ENCODE measurements at places on chromosomes 4 and X.

- DNase-seq = no peak
These were observed 32.6 kb upstream of the PDE5A start for GRCh38 chr4:119661231-119661630.

DNA sequence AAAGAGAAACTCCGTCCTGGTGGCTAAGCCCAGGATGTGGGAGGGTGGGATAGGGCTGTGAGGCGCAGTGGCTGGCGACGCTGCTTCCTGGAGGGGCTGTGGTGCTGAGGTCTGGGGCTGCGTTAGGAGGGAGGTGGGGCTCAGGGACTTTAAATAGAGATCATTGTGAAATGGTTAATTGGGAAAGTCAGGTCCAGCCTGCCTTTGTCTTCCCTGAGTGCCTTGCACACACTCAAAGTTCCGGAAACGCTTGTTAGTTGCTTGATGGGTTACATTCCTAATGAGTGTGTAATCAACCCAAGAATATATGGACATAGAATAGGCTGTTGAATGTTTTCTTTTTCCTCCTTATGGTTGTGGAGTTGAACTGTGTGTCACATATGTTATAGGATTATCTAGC lies 55.7 kb upstream of the CLDN34 start:
- DNase-seq = no peak

- peak; percentile 89 for DNase-seq
These were observed at the start of gene MGST2 for GRCh38 chr4:139665690-139666529. TSS of gene MGST2 (plus strand) at chr4:139665819. CDS start at chr4:139666020, 201 bp downstream.

DNA sequence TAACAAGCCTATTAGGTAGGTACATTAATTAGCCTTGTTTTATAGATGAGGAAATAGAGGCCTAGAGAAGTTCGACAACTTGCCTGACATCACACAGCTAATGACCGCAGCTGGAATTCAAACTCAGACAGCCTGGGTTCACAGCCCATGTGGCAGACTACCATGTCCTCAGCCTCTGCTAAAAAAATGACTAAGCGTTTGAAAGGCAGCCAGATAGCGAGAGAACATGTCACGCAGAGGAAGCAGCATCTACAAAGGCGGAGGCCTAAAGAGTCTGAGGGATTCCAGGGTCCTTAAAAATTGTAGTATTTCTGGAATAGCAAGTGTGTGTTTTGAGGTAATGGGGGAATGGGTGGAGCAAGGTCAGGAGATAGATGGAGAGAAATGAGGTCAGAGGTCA lies 33.2 kb upstream of the BMP15 start:
- no peak for DNase-seq

- peak; percentile 18 for DNase-seq
These were observed 293.1 kb downstream of the CAMK2D start for GRCh38 chr4:113468165-113469022.

GRCh38 chr4:7701866-7702649 lies 237.6 kb downstream of the AFAP1 start:
- no peak for DNase-seq

- peak; percentile 75 for DNase-seq
These were observed 36.0 kb downstream of the GAB3 start for GRCh38 chrX:154714925-154715324.

DNA sequence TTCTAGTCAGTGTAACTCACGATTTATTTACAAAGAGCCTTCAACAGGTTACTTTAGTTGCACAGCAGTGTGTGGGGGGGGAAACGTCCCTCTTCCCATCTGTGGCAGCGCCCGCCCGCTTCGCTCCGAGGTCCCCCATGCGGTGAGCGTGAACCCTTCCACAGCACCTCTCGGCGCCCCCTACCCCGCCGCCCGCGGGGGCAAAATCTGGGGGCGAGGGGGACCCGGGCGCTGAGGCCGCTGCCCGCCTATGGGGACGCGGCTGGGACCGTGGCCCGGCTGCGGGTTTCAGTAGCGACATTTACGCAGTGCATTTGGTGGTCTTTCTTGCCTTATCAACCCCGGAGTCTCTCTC lies 6.4 kb downstream of the NKX6-1 start:
- DNase-seq = no peak

DNA sequence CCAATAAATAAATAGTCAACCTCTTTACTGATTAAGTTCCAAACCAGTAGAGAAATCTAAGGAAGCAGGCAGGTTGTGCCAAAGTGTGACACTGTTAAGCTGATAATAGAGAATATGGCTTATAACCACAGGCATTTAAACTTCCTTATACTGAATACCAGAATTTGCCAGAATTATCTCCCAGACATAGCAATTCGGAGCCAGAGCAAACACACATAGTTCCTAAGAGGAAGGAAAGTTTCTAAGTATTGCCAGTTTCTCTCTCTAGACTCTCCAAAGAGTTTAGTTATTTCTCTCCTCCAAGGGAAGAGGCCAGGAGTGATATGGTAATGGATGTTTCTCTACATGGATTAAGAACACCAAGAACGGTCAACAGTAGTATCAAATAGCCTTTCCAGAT lies 191.7 kb upstream of the CPEB2 start:
- DNase-seq = no peak

GRCh38 chr4:48779095-48779997 lies 733 bp downstream of the FRYL start:
- peak; percentile 76 for DNase-seq

DNA sequence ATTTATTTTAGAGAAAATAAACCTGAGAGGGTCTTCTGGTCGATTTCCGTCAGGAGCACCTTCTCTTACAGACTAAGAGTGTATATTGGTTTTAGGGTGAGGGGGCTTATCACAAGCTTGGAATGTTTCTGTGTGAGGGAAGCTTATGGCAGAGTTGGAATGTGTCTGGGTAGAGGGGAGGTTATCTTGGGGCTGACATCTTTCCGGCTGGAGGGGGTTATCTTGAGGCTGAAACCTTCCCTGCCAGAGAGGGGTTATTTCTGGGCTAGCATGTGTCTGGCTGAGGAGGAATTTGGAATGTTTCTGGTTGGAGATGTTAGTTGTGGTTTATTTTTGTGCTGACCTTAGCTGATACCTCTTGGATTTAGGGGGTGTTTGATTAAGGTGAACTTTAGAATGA lies 1312.1 kb downstream of the ADGRL3 start:
- DNase-seq = no peak

DNA sequence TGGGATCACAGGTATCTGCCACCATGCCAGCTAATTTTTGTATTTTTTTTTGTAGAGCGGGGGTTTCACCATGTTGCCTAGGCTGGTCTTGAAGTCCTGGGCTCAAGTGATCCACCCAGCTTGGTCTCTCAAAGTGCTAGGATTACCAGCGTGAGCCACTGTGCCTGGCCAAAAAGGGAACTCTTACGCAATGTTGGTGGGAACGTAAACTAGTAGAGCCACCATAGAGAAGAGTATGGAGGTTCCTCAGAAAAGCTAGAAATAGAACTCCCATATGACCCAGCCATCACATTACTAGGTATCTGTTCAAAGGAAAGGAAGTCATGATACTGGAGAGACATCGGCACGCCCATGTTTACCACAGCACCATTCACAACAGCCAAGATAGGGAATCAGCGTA lies 85.9 kb downstream of the PRKX start:
- no peak for DNase-seq

DNA sequence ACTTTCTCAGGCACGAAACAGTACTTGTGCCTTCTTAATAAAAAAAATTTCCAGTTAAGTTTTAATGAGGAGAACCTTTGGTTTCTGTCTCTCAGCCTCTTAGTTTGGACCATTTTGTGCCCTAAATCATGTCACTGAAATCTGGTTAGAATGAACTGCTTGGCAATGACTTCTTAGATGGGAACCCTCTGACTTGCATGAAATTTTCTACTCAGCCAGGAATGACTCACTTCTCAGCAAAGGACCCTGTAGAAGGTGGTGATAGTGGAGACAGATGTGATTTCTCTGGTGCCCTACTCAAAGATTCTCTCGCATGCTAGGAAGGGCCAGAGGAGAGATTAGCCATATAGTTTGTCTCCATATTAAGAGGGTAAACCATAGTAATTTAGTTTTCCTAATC lies 50.5 kb downstream of the RASL11B start:
- DNase-seq = no peak

- DNase-seq = no peak
These were observed 94.5 kb downstream of the AFF1 start for GRCh38 chr4:87029356-87029755.

DNA sequence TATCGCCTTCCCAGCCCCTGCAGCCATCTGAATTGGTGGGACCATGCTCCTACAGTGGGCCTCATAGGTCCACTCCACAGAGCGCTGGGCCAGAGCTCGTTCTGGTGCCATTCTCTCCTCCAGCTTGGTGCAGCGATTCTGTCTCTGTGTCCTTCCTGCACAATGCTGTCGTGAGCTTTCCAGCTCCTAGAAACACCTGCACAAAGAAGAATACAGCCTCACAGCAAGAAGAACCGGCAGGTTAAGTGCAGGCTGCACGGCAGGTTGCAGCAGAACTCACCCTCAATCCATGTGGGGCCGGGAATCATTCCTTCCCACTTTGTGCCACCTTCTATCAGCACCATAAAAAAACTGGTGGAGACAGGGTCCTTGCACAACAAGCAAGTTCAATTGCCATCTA lies 101.2 kb upstream of the ENPP6 start:
- DNase-seq = no peak

DNA sequence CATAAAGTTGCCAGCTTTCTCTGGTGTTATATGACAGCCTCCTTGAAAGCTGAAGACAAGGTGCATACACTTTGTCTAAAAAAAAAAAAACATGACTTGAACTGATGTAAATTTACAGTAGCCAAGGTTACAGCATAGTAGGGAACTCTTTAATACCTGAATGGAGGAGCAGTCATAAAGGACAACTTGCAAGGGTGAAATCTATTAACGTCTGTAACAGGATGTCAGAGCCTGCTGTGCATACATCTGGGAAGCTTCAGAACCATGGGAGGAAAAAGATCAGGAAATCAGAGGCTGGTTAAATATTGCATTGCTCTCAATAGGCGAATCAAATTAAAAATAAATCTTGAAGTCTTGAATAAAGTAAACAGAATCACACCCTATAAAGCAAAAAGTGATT lies 484.0 kb upstream of the CTSO start:
- no peak for DNase-seq

DNA sequence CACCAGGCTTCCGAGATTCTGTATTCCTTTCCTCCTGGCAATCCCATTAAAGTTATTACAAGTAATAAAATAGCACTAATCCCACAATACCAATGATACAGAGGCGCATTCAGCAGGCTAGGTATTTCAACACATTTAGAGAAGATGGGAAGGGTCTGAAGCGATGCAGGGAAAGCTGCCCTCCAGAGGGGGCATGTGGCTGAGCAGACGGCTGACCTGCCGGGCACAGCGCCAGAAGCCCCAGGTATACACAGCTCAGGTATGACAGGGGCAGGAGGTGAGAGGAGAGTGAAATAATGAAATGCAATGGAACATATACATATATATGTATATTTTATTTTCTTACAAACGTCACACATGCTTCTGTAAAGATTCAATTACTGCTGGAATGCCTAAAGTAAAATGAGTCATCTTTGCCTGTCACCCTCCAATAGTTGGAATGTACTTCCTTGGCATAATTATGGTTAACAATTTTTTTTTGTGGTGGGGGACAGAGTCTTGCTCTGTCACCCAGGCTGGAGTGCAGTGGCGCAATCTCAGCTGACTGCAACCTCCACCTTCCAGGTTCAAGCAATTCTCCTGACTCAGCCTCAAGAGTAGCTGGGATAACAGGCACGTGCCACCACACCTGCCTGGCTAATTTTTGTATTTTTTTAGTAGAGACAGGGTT lies 21.3 kb upstream of the CDKN2AIP start:
- DNase-seq = no peak

GRCh38 chrX:67288156-67288555 lies 255.7 kb upstream of the AR start:
- no peak for DNase-seq

GRCh38 chrX:11739776-11740175 lies 18.3 kb upstream of the MSL3 start:
- no peak for DNase-seq

DNA sequence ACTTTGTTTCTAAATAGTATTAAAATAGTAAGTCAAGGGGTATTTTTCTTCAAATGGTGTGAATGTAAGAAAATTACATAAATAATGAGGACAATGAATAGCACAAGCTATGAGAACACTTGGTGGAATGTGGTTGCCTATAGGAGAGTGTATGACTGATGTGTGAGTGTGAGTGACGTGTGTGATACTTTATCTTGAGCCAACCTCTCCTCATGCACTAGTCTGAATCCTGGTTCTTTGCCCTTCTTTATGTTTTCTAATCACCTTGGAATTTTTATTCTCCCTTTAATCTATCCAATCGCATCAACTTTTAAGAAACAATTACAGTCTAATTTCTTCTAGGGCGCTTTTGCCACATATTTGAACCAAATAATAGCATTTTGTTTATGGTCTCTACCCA lies 98.2 kb downstream of the YIPF7 start:
- DNase-seq = no peak

Data from OCI-M1 (cell line).